ENCODE measurements at places on chromosomes 2 and 18.

- DNase-seq: no peak
Observed at GRCh38 chr2:149596471-149596870, 8.9 kb upstream of the MMADHC start.

- DNase-seq: no peak
Observed at GRCh38 chr2:112993831-112994230, 11.4 kb upstream of the IL36A start.

DNA sequence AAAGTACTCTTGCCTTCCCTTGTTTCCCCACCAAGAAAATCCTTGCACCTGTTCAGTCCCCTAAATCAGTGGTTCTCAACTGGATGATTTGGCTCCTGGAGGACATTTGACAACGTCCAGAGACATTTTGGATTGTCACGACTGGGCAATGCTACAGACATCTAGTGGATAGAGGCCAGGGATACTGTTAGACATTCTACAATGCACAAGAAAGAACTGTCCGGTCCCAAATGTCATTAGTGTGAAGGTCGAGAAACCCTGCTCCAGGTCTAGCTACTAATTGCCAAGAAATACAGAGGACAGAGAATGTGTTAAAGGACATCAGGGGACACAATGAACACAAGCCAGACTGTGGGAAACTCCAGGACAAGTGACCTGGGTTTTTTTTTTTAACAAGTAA is 60.0 kb downstream of the LRP2 start:
- DNase-seq: no peak

GRCh38 chr18:26868968-26869586 is 3.6 kb upstream of the AQP4 start:
- no peak for DNase-seq

- DNase-seq: no peak
Observed at GRCh38 chr2:149486664-149487063, 100.9 kb downstream of the MMADHC start.

GRCh38 chr18:35027206-35027605 is 14.0 kb upstream of the MAPRE2 start:
- DNase-seq: no peak

GRCh38 chr2:223084873-223085272 is 32.9 kb downstream of the KCNE4 start:
- peak; percentile 15 for DNase-seq

DNA sequence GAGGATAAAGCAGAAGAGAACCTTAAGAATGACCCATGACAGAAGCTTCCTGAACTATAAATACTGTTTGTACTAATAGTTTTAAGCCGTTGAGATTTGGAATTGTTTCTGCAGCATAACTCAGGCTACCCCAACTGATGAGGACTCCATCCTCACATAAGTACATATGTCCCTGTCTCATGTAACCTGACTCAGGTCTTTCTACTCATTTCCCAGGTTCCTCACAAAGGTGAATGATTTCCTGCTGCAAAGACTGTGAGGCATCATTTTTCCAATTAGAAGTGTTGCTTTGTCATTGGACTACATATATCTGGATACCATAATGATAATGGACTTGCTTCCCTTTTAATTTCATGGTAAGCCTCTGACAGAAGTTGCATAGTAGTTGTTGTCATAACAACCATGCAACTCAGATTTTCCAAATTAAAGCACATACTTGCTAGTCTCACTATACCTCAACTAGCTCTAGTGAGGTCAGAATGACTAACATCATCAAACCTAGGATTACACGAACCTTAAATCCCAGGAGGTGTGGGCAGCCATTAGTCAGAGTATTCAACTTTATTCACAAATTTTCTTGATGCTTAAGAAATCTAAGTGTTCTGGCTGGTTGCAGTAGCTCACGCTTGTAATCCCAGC is 38.0 kb upstream of the NEDD4L start:
- peak; percentile 82 for DNase-seq

- DNase-seq: peak; percentile 82
Observed at GRCh38 chr2:206614811-206615210, 27.5 kb upstream of the FAM237A start.

- no peak for DNase-seq
Observed at GRCh38 chr2:147500229-147500628, 344.6 kb upstream of the ACVR2A start.

DNA sequence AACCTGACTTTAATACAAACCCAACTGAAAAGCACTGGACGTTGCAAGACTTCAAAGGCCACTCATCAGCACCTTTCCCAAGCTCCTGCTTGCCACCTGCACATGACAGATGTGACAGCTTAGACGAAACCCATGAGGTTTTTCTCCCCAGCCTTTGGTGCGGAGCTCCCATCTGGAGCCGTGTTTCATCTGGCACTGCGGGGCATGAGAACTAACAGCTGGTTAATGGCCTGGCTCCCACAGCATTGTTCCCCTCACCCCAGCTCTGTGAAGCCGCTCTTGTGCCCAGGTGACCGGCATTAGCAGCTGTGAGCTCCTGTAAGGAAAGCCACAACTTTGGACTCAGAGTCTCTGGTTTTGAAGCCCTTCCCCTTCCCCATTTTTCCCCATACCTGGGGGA is 50.9 kb downstream of the GALR1 start:
- DNase-seq: no peak

DNA sequence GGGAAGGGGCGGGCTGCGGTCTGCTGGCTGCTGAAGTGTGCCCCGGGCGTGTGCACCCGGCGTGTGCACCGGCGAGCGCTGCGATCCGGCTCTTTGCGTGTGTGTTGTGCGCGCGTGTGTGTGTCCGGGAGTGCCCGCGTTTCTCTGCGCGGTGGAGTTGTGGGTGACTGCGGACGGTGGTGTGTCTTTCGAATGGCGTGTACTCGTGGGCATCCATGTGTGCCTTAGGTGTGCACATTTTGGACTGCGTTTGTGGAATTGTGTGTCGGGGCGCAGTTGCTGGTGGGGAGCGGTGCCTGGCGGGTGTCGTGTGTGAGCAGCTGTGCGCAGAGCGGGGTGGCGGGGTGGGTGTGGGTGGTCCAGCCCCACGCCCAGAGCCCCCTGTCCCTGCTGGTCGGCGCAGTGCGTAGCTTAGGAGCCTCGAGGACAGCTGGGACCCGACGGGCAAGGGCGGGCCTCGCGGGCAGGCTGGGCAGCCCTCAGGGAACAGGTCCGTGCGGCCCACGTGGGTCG is 533 bp downstream of the HPCAL1 start:
- no peak for DNase-seq

DNA sequence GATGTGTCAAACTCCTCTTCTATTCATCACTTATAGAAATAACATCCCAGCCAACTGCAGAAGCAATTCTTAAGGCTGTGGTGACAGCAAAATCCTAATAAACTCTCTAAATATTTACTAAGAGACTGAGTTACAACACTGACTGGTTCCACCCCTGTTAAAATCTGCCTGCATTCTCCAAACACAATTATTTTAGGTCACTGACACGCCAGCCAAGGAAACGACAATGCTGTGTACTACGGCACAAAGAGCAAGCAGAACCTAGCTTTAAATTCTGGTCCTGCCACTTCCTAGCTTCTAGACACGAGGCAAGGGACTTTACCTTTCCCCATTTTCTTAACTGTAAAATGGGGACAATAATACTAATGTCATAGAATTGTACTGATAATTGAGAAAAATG is 4.1 kb downstream of the CYRIA start:
- DNase-seq: no peak

DNA sequence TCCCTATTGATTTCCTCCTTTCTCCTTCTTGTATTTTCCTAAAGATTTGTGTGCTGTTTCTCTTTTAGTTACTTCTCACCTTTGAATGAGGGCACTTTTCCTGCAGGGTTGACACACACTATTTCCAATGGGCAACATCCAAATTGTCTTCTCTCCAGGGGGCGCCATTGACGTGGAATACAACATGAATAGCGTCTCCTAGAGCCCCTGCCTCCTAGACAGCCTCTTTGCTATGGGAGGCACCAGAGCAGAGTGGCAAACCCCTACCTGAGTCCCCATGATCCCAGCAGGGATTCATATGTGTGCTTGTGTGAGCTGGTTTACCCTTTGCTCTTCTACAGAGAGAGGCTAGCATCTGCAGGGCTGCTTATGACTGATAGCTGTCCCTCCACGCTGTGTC is 61.3 kb upstream of the ITSN2 start:
- DNase-seq: peak; percentile 53
